Fibroblast of skin of right quadriceps (primary cell): ENCODE measurements at places on chromosomes 13 and 19.

DNA sequence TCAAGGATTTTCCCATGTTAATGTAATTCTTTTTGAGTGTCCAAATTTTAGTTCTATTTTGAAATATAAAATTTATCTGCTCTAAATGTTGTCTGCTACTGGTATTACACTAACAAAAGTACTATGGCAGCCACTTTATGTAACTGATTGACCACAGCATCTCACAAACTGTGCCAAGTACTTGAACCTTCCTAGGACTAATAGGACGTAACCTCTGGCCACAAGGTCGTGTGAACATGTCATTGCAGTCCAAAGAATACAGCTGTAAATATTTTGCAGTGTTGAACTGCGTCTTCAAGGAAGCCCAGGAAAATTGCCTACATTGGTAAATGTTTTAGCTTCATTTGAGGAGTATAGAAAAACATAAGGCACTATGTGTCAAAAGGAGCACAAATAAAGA is 1.9 kb downstream of the KCTD4 start:
- no peak for DNase-seq

GRCh38 chr19:10553943-10554381 is 10.3 kb downstream of the ATG4D start:
- no peak for DNase-seq

DNA sequence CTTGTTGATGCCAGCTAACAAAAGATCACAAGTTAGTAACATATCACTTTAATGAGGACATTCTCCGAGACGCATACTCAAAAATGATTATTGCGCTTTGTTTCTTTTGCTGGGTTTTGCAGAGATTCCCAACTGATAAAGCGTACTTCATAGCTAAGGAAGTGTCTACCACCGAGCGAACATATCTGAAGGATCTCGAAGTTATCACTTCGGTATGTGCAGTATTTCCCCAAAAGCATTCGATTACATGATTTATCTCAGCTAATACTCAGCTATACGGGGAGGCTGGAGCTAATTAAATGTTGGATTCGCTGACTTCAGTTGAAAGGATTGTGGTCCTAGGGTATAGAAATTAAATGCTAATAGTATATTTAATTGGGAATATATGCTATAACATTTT is 166.3 kb downstream of the STK24 start:
- peak; percentile 88 for DNase-seq

DNA sequence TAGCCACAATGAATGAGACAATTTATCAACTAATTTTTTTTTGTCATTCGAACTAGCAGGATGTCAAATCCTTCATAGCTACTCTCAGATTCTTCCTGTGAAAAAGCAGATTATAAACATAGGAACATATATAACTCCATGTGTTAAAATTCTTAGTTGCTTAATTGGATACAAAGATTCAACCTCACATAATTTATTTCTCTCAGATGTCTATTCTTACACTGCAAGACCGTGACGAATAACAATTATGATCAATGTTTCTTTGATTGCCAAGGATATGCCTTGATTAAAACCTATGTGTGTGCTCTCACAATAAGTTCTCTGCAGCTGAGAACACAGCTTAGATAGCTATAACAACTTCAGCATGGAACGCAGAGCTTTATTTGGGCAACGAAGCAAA is 872.7 kb downstream of the PCDH9 start:
- no peak for DNase-seq
